ENCODE measurements at places on chromosomes 5 and 9.

- no peak for DNase-seq
These were observed 928.3 kb downstream of the NR2F1-AS1 start for GRCh38 chr5:92652756-92653155.

DNA sequence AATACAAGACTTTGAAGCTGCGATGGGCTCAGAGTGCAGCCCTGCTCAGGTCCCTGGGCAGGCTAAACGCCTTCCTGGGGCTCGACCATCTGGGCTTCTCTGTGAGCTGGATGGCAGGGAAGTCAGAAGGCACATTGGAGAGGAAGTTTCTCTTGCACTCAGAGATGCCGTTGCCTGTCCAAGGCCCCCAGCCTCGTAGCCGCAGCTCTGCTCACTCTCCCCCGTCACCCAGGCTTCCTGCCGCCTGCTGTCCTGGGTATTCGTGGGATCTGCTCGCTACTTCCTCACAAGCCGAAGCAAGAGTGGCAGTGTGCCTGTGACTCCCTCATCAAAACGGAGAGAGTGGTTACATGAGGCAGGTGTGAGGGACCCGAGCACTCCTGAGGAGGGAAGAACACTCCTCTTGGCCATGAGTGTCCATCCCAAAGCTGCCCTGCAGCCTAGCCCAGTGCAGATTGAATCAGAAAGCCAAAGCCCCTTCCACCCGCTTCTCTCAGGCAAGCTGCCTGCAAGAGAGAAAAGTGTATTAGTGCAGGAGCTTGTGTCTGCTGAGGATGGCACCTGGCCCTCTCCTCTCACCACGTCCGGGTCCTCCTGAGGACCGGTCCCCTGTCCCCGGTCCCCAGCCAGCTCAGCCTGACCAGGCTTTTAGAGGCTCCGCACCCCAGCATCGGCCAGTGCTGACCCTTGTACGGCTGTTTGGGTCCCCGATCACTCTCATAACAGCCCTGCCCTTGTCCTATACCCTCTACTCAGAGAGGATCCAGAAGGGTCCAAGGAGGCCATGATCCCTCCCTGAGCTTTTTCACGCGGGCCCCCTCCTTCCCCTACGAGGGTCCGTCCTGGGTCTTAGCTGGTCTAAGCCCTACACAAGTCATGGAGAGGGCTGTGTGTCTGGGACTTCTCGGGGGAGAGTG, 7.3 kb downstream of the FCN2 start:
- no peak for DNase-seq

- DNase-seq = no peak
These were observed 23.1 kb upstream of the SHB start for GRCh38 chr9:38092200-38092524.

DNA sequence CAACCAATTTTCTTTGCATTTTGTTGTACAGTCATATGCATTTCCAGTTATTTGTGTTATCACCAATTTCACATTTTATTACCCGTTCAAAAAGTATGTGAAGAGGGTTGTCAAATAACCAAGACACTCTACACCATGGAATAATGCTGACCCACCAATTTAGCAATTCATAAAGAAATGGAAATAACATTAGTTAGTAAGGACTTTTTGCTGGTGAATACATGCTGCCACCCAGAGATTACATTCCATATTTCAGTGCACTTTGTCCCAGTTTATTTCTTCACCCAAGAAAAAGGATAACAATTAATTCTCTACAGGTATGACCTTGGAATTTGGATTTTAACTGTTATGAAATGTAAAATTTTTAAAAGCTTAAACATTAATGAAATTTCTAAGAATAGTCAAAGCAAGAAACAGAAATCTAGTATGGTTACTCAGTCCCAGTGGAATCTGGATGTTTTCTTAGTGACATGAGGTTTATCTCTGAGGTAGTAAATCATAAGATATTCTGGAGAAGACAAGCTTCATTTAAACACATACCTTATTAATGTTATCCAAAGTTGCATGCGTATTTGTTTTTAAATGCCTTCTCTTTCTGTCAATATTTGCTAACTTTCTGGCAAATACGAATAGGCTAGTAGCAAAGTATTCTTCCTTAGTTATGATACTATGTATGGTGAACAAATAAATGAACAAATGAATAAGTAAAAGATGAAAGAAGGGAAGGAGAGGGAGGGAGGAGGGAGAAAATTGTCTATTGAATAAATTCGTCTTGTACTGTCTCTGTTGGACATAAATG, 100.6 kb downstream of the CETN3 start:
- DNase-seq = no peak

DNA sequence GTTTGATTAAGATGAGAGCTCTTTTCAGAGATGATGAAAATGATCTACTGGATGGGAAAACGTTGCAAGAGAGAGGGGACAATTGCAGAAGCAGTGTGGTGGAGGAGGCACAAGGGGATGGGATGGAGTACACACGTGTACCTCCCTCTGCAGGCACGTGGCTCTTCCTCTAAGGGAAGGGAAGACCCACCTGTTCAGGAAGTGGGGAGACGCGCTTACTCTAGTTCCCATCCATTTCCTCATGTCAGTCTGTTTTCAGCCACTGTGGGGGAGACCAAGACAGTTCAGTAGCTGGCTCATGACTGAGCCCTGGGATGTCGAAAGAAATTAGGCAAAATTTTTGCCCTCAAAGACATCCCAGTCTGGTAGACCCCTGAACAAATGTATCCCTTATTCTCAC, 619.2 kb upstream of the CLINT1 start:
- DNase-seq = no peak

- no peak for DNase-seq
These were observed 186.2 kb downstream of the TMEM38B start for GRCh38 chr9:105880517-105880916.

- DNase-seq = no peak
These were observed 125.2 kb downstream of the RAPGEF6 start for GRCh38 chr5:131509801-131510200.

DNA sequence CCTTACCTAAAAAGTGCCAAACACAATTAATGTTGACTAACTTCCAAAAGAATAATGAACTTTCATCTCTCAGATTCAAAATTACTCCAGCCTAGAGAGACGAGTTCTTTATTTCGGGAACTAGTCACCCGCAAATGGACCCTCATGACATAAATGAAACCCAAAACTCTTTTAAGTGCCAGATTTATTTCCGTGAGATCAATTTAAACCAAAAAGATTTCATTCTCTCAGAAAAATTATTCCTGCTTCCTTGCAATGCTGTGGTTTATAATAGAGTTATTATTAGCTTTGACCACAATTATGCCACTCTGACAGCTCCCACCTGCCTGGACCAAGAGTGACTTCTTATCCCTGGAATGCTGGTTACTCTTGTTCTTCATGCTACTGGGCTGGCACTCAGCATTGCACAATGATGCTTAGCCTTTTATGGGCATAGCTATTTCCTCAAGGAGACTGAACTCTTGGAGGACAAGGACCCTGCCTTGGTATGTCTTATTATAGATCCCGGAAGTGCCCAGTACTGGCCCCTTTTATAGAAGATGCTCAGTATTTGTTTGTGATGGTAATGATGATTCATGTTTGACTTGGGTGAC, 183.5 kb downstream of the SNX18 start:
- DNase-seq = no peak

DNA sequence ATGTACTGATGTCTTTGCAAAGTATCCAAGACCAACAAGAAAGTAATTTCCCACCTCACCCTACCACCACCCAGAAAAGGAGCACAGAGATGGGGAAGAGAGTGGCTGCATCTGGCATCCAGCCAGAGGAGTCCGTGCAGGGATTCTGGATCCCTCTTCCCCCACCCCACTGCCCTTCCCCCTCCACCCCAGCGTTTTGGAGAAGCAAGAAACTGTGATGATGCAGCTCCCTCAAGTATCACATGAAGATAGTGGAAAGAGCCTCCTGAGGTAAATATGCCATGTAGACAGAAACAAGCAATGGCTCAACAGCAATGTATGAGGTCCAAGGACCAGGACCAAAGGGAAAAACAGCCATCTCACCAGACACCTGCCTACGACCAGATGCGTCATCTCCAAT, 153.8 kb downstream of the DEPDC1B start:
- no peak for DNase-seq

DNA sequence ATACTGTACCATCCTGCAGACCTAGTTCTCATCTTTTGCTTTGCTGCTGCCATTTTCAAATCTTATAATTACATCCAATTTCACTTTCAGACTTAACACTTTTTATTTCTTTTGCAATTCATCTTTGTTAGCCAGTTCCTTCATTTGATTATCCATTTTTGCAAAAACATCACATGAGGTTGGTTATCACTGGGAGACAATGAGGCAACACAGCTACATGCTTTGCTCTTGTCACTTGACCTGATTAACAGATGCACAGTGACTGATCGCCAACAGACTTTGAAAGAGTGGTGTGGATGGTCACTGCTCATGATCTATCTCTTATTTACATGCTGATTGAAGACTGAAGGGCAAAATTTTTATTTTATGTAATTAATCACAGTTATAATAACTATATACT, 17.0 kb upstream of the RNF20 start:
- no peak for DNase-seq

DNA sequence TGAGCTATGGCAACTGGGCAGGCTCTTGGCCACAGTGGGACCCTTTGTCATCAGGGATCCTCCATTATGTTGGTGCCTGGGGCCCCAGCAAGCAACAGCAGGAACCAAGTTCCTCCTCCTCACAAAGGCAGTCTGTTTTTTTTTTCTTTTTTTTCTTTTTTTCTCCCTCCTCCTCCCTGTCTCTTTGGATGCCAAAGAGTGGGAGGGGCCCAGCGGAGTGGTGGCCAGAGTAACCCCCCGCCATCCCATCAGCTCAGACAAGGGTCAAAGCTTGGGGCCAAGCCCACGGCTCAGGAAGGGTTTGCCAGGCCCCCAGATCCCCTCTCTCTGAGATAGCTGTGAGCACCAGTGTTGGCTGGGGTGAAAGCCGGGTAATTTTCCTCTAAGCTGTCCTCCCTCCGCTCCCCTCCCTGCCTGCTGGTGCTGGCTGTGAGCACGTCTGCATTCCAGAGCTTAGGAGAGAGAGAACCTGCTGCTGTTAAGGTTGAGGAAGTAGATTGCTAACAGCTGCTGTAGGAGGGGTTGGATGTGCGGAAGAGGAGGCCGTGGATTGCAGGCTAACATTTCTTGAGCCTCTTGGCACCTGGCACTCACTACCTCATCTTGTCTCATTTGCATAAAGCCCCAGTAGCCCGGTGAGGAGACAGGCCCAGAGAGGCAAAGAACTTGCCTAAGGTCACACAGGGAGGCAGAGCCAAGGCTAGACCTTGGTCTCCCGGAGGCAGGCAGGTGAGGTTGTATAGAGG, 21.2 kb downstream of the GSN start:
- no peak for DNase-seq

DNA sequence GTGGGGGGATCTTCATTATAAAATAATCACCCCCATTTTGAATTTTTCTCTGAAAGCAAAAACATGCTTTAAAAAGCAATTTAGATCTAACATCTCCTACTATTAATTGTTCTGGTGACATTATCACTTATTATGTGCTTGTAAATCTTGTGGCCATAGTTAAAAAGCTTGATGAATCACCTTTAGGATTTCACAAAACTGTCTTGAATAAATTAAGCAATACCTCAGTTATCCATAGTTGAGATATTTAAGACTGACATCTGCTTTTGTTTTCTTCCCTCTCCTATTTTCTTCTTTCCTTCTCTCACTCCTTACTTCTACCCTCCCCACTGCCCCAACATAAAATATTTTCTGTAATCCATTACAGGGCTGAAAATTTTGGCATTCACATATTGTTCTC, 84.8 kb downstream of the SLC1A3 start:
- no peak for DNase-seq

DNA sequence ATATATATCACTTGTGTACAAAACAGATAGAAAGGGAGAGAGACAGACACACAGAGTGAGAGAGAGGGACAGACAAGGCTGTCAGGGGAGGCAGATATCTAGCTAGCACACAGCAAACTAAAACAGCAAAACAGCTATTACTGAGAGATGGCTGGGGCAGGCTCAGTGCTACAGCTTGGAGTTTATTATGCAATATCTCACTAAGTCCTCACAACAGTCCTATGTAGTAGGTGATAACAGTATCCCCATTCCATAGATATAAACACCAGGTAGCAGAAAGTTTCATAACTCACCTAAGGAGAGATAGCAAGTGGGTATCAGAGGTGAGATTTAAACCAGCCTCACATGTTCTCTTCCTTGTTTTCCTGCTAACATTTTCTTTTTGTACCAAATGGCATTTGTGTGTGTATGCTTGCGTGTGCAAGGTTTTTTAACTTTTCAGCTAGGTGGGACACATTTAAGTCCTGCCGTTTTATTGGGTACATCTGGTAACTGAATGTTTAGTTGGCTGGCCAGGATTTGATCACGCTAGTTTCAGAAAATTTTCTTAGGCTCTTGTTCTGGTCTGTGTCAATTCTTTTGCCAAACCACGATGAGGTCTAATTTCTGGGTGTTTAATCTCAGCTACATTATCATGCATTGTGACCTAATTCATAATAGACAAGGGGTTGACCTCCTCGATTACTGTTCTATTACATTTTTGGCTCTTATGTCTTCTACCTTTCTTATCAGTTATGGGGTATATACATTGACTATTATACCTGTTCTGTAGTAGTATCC, 105.1 kb downstream of the LMNB1 start:
- no peak for DNase-seq

DNA sequence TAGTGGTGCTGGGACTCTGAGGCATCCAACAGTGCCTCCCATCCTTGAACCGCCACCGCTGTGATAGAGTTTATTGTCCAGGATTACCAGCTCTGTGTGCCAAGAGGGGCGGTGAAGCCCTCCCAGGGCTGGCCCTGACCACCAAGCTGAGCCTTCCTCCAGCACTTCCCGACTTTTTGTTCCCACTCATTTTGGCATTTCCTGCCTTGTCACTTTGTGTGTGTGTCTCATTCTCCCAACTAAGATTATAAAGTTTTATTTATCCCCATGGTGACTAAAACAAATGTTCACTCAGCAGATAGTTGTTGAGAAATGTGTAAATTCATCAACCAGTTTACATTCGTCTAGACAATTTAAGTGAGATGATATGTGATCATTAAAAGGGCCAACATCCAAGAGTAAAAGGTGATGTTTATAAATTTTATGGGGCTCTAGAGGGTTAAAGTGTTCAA, 2.5 kb downstream of the F2R start:
- DNase-seq = no peak

- no peak for DNase-seq
These were observed 147.7 kb downstream of the BARX1 start for GRCh38 chr9:93807166-93808074.

- no peak for DNase-seq
These were observed 60.8 kb upstream of the CER1 start for GRCh38 chr9:14783358-14783757.

- no peak for DNase-seq
These were observed 4.1 kb upstream of the CEP120 start for GRCh38 chr5:123427281-123427680.

GRCh38 chr9:32706725-32707100, 71.2 kb upstream of the TAF1L start:
- DNase-seq = no peak

GRCh38 chr5:158120760-158121159, 261.8 kb upstream of the CLINT1 start:
- no peak for DNase-seq

GRCh38 chr5:59002162-59002825, 419.4 kb downstream of the RAB3C start:
- no peak for DNase-seq

- no peak for DNase-seq
These were observed 33.1 kb upstream of the MVB12B start for GRCh38 chr9:126293522-126293889.

- no peak for DNase-seq
These were observed 8.5 kb downstream of the ELL2 start for GRCh38 chr5:95953021-95953702.

- no peak for DNase-seq
These were observed 227.1 kb upstream of the NREP start for GRCh38 chr5:111984044-111984443.

Data from stimulated activated CD8-positive, alpha-beta memory T cell treated with anti-CD3 and anti-CD28 coated beads, Interleukin-2, amount 100 ng/mL, for 1 hour (primary cell).